ENCODE measurements at places on chromosomes 7 and 10.
A peak's percentile ranks its signal among the peaks of the same experiment; 100 is the strongest.

GRCh38 chr7:14745076-14745475 lies 157.5 kb downstream of the DGKB start:
- DNase-seq = no peak

DNA sequence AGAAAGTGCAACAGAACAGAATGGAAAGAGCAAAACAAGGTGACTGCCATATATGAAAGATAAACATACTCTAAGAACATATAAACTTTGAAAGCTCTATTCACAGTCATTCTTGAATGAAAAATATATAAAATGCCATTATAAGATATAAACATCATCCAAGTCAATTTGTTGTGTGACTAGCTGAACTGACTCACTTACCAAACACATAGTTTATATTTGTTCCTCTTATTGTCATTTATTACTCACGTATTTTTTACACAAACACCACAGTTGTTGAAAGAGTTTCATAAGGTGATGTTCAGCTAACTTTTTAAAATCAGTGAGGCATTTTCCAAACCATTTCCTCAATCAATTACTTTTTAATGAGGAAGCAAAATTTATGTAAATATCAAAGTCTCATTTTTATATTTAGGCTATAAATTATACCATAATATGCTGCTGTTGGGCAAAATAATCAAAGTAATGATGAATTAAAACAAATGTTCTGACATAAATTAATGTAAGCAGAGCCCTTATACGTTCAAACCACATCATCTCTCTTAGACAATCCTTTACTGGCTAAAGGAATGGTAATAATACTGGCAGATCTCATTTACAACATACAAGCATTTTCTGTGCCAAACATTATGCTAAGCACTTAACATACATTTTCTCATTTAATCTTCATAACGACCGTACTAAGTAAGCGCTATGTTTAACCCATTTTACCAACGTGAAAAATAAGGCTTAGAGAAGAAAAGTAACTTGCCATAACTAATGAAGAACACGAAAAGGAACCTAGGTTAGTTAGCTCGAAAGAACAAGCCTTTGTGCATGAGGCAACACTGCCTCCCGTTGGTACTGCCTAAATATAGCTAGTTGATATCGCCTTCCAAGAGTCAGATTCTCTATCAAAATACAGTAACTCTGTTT lies 7.3 kb downstream of the LRRN3 start:
- DNase-seq = peak; percentile 5

DNA sequence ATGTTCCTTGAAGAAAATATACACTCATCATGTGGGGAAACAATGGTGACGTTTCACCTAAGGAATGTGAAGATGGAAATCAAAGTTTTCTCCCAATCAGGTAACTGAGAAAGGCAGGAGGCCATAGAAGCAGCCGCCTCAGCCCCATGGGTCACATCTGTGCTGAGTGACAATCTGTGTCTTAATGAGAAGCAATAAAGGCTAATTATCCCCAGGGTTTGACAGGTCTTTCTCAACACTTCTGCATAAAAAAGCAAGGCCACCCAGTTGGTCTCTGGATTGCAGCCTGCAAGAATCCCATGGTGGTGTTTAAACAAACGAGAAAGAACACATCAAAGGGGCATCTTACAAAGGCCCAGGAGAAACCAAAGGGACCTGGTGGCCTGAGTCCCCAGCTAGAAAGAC lies 91.1 kb upstream of the TNS3 start:
- DNase-seq = no peak

DNA sequence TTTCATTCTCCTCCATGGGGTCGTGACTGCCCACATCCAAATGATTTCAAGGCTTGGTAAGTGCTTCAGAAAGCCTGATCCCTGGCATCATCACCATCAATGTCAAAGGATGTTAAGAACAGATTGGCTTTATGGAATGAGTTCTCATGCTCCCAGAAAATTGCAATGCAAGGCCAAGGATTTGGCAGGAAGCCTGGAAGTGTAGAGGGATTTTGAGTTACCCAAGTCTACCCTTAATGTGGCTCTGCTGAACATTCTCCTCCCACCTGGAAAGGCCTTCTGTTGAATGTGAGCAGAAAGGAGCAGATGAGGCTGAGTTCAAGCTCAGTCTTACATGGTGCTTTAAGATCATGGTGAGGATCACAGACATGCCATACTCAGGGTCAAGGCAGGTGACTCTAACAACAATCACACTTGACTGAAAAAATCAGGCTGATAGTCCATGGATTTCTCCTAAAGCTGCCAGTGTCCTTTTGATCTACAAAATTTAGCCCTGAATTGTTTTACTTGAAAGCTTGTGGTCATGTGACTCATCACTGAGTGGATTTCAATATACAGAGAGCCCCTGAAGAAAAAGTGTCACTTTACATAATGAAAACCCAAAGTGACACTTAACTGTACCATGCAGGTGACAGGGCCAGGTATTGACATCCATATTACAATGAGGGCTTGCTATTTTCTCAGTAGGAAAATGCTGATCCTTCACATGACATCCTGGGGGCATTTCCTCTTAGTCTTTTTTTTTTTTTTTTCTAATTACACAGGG lies 111.1 kb upstream of the PDLIM1 start:
- peak; percentile 60 for DNase-seq

DNA sequence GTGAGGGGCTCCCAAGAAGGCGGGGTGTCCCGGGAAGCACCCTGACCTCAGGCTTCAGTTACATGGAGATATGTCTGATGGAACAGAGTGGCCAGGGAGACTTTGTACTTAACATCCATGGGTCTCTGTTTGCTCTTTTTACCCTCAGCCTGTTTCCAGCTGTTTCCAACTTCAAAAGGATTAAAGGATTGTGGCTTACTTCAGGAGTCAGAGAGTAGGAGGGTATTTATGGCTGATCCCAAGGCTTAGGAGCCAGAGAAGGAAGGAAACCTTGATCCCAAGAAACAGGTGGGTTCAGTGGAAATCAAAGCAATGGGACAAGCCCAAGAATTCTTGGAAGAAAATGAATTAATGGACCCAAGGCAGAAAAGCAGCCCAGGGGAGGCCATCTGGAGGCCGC lies 37.7 kb upstream of the ZNF438 start:
- DNase-seq = no peak

GRCh38 chr7:94382132-94382531 lies 12.6 kb upstream of the COL1A2 start:
- DNase-seq = no peak

DNA sequence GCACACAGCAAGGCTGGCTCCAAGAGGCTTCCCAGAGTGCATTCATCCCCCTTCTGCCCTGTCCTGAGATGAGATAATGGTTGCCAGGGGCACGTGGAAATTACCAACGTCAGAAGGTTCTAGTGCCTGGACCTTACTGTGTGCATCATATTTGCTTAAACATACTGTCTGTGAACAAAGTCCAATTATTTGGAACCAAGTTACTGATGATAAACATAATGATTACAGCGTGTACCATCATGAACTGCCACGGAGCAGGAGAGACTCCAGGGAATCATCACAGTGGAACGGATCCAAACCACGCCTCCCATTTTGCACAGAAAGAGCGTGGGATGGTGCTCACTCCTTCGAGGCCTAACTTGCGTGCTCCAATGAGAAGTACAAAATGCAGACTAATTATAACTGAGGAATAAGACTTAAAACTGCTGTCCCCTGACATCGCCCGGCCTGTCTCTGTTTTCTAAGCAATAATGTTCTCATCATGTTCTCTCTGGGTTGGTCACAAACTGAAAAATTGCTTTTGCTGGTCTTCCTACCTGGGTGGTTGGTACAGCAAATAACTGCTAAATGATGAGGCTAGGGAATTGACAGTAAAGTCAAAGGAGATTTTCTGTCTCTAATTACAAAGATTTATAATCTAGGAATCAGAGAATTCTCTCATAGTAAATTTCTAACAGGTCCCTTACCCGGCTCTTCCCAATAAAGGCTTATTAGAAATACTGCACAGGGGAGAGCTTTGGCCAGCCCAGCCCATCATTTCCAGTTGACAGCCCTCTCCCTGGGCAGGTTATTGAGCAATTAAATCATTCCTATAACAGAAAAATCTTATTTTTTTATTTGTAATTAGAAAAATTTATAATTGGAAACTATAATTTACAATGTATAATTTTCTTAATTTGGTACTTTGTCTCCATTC lies 182.2 kb downstream of the CAMK1D start:
- DNase-seq = no peak

- DNase-seq = no peak
Observed at GRCh38 chr7:93544691-93545090, 29.8 kb downstream of the CALCR start.

DNA sequence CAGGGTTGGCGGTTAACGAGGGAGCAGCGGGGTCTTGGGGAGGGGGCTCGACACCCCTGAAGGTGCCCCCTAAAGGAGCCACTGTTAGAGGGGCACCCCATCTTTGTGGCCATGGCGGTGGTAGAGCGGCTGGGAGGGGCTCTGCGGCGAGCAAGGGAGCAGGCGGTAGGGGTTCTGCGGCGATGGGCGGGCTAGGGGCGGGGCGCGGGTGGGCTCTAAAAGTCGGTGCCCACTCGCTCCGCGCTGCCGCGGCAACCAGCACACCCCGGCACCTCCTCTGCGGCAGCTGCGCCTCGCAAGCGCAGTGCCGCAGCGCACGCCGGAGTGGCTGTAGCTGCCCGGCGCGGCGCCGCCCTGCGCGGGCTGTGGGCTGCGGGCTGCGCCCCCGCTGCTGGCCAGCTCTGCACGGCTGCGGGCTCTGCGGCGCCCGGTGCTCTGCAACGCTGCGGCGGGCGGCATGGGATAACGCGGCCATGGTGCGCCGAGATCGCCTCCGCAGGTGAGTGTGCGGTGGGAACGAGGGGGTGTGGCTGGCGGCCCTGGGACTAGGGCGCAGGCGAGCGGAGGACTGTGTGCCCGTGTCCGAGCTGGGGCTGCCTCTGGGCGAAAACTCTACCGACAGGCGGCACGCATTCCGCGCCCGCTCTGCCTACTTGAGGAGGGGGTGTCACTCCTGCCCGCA lies at the start of gene MEST:
Gene MEST (plus strand): TSS at position 245 of the 682 bp plus-strand sequence. CDS start 229 bp downstream, at position 474.
- no peak for DNase-seq

DNA sequence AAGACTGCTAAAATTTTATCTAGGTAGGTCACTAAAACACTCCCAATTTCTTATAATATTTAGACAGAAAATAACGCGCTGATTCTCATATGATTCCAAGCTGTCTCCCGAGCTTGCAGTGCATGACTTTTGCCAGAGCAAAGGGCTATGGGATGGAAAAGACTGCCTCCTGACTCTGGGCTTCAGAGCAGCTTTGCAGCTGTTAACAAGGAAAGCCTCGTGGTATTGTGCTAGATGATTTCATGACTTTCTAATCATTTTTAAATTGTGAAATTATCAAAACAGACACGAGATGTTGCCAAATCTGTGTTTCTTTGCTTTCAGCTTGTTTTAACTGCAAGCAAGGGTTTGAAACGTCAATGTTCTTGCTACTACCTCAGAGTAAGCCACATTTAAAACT lies 238.3 kb downstream of the AGMO start:
- DNase-seq = no peak

DNA sequence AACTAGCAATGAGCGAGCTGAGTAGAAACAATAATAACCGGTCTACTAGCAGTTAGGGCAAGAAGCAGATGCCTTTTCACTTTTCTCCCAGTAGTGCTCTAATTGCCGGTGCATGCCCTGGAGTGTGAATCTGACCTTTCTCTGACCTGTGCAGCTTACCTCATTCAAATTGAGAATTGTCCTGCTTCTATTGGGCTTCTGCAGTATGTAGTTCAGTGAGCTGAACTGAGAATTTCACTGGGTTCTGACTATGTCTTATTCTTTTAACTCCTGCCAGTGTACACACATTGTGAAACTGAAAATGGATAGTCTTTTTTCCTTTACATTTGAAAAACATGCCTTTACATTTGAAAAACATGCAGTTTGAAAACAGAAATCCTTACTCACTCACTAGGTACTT lies 157.9 kb upstream of the GRM3 start:
- no peak for DNase-seq

DNA sequence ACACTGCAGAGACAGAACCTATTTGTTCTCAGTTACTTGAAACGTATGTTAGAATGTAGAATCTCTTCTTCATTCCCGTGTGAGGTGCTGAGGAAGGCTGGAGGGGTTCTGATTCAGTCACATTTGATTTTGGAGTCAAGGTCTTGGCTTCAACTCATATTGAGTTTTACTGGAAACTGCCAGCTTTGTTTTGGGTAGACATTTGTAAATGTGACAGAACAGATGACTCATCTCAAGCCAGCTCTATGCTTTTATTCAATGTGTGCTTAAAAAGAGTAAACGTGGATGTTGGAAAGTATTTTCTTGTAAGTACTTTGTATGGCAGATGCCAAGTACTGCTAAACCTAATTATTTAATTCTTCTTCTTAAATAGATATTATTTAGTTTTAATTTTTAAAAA lies 780.8 kb upstream of the C7orf33 start:
- DNase-seq = no peak

Data from SW480 (cell line).